ENCODE measurements at places on chromosomes 6 and 20.

GRCh38 chr20:47272893-47273590 is 83.5 kb downstream of the ZMYND8 start:
- peak; percentile 77 for DNase-seq

GRCh38 chr6:121347484-121347883 is 13.2 kb upstream of the TBC1D32 start:
- DNase-seq = no peak

DNA sequence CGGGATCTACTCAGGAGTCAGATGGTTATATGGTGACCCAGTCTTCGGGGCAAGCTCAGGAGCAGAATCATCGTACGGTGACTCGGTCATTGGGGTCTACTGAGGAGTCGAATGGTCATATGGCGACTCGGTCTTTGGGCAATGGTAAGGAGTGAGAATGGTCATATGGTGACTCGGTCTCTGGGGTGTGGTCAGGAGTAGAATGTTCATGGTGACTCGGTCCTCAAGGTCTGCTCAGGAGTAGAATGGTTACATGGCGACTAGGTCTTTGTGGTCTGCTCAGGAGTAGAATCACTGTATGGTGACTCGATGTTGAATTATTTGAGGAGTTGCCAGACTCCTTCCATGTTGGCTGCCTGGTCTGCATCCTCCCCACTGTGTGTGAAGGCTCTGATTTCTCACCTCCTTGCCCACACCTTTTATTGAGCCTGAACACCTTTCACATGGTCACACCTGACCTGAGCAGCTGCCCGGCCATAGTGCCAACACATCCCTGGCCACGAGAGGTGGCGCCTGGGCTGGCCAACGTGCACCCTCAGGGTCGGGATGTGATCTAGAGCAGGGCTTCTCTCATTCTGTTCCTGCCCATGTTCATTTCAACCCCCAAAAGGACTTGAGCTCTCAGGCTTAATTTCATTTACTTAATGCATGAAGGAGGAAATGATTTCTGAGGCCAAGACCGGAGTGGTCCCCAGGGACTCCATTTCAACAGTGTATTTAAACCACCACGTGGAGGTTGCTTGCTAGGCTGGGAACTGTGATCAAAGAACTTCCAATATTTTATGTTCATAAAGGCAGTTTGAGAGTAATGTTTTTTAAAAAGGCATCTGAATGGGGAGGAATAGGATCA is 119.5 kb downstream of the PHACTR3 start:
- no peak for DNase-seq

GRCh38 chr20:61702246-61702645 is 363.4 kb downstream of the TAF4 start:
- no peak for DNase-seq

GRCh38 chr20:20778676-20779075 is 66.2 kb upstream of the RALGAPA2 start:
- DNase-seq = no peak

DNA sequence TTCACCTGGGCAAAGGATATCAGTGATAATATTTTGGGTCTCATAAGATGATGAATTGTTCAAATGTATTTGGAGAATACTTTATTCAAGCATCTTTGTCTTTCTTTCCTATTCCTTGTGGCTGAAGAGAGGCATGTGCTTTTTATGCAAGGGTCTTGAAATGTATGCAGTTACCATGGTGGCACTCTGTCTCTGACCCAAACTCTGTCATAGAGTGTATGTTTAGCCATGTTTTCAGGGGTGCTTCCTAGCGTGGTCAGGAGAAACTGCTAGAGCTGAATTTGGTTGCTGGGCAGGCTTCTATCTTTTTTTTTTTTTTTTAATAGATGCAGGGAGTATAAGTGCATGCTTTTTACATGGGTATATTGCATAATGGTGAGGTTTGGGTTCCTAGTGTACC is 15.4 kb downstream of the UST start:
- DNase-seq = no peak

GRCh38 chr20:62104791-62105345 is 17.4 kb upstream of the LSM14B start:
- DNase-seq = peak; percentile 47

- DNase-seq = no peak
These were observed 573.1 kb upstream of the CHD6 start for GRCh38 chr20:42191140-42191860.

DNA sequence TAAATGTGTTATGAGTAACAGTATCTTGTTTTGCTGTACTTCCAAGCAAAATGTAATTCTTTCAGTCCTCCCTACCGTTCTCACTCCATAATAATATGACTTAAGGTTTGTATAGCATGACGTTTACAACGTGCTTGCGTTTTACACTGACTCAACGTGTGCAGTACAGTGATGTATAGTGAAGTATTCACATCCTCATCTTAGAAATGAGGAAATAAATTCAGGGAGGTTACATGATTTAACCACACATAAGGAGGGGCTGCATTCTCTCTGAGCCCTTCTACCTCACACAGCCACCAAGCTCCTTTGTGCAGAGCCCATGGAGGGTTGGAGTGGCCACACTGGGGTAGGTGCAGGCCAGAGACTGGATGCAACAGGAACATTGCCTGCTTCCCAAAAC is 164.5 kb downstream of the MTHFD1L start:
- no peak for DNase-seq

DNA sequence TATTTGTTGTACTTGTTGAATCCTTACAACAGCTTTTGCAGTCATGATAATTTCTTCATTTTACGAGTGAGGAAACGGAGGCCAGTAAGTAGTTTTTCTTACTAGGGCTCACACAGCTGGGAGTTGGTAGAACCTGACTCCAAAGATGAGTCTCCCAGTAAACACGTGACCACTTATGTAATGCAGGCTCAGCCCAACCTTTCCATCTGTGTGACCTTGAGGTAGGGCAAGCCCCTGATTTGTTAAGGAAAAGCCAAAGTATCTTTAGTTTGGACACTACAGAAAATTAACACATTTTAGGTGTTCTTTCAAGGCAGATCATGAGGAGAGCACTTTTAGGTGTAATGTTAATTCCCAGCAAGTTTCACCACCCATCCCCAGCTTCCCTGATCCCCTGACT is 111.3 kb downstream of the LRRC1 start:
- no peak for DNase-seq

- no peak for DNase-seq
These were observed 4.3 kb downstream of the DLGAP4 start for GRCh38 chr20:36310215-36310981.

GRCh38 chr6:148497257-148497656 is 154.6 kb downstream of the SASH1 start:
- DNase-seq = peak; percentile 64

DNA sequence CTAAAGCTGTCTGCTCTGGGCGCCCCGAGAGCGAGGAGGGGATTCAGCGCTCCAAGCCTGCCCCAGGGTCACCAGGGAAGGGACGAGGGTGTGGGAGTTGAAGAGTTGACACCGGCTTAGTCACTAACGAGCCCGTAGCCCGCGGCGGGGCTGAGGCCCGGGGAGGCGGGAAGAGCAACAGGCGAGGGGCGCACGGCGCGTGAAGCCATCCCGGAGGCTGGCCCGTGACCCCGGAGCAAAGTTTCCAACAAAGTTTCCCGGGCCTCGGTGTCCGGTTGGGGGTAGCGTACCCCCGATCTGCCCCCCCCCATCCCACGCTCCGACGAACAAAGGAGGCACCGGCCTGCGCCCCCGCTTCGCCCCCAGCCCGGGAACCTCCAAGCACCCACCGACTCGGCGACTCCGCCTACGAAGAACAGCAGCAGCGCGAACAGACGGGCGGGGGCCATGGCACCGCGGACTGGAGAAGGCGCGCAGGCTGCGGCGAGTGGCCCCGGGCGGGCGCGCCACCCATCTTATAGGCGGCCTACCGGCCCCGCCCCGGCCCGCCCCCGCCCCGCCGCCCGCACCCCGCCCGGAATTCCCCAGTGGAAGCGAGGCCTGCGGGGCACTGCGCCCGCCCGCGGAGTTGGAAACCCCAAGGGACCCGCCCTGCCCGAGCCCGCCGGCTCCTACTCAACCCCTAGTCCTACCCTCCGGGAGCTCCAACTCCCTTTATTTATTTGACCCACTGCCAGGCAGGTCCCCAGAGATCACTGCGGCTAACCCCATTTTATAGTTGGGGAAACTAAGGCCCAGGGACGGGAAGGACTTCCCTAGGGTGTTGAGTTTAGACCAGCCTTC is at the start of gene SDC4:
Gene SDC4 (minus strand): TSS at position 489 of the 843 bp plus-strand sequence. CDS start 40 bp downstream, at position 449.
- peak; percentile 94 for DNase-seq

- DNase-seq = peak; percentile 34
These were observed 1.4 kb downstream of the DEFB132 start for GRCh38 chr20:258963-259362.

- no peak for DNase-seq
These were observed 24.5 kb downstream of the PGM3 start for GRCh38 chr6:83168556-83168955.

GRCh38 chr6:31225735-31226134 is 46.2 kb downstream of the HLA-C start:
- DNase-seq = no peak

DNA sequence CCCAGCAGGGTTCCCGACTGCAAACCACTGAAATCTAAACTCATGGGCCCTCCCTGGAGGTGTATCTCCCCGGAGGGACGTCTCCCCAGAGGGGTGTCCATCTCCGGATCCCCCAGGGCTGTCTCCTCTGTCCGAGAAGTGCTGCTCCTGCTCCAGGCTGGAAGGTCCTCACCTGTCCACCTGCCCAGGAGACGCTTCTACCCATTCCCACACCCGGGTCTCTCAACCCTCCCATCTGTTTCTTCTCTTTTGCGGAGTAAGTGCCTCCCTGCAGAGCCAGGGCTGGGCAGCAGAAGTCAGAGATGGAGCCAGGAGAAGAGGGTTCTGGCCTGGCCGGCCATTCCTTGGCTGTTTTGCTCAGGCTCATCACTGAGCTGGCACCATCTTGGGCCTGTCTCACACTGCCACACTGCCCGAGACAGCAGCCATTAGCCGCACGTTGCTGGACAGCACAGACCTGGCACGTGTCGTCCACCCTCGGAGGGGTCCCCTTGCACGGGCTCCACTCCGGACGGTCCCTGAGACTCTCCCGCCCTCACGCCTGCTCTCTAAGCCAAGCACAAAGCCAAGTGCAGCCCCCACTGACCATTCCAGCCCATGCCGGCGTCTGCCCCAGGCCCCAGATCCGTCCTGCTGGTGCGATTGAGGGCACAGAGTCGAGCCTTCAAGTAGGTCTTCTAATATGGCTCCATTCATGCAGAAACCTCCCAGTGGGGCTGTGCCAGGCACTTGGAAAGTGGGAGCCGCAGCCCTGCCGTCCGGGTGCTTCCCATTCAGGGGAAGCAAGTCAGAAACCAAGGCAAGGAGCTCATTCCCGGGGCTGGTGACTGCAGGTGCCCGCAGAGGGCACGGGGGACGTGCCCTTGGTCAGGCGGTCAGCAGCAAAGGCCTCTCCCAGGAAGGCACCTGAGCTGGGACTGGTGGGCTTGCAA is 367.7 kb downstream of the TAF4 start:
- DNase-seq = no peak

DNA sequence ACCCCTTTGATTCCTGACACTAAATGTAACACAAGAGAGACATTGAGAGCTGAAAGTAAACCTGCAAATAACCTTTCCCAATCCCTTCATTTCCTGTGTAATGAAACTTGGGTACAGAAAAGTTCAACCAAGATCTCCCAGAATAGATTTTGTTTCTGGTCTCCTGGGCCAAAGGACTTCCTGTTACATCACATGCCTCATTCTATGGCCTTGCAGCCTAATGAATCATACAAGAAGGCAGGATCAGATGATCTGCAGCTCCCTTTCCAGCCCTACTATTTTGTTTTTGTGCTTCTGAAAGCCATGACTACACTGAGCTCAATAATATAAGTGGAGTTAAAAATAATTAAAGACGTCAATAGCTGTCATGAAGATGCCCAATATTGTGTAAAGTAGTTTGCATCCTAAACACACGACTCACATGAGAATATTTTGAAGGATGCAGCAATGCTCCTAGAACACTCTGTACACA is 73.4 kb upstream of the NOX3 start:
- DNase-seq = peak; percentile 76

GRCh38 chr6:72649032-72649984 is 27.4 kb downstream of the KCNQ5 start:
- peak; percentile 34 for DNase-seq

DNA sequence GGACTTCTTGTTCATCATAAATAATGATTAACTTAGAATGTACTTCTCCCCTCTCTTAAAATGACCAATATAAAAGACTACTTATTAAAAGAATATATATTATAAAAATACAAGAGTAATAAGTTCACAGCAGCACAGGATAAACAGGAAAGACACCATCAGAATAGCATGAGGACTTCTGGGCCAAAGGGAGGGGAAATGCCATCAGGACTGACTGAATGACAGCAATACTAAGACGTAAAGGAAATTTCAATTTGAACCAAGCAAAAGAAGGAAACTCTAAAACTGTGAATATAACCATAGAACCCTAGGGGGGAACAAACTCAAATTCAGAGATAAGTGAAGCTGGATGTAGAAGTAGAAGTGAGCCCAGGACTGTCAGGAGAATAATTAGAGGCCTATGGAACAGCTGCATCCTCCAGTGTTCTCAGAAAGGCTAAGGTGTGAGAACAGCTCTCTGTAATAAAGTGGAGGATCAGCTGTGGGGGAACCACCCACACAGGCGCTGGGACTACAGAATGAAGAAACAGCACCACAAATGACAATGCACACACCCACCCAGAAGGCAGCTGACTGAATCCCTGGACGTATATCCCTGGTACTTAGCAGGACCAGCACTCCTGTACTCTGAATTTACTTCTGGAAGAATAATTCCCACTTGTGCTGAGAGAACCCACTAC is 37.8 kb downstream of the ZHX3 start:
- DNase-seq = no peak

DNA sequence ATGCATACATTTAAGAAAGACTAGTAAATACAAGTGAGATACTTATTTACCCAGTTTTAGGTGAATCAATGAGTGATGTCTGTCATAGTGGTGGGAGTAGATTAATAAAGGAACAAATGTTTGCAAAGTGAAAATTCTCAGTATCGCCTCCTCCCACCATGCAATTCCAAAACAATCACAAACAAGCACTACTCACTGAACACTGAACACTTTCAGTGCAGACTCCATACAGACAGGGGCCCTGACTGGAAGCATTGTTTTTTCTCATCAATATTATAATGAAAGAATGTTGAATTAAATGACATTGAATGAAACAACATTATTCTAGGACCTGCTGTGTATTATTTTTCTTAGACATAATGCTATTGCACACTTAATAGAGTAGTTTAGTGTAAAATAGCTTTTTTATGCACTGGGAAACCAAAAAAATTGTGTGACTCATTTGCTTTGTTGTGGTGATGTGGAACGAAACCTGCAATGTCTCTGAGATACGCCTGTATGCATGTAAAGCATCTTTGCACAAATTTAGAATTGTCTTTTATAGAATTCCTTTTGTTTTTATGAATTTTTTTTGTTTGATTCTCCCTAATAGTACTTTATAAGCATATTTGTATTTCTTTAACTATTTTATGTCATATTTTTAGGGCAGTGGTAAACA is 317.5 kb downstream of the UTRN start:
- no peak for DNase-seq
